Lung (tissue), 17 donors: ENCODE measurements at places on chromosomes 1 and 21. TPM values are rescaled to one million over a fixed set of nuclear protein-coding genes. Genes with fewer than 3 reads are reported as not detected.

Gene FABP3
- 7.5 TPM for total RNA-seq

Gene OR2G6
- total RNA-seq, result not detected

Gene BSND
- not detected for total RNA-seq

Gene PGLYRP4
- 1.0 TPM for total RNA-seq

Gene CNR2
- 0.46 TPM for total RNA-seq

Gene IFNLR1
- total RNA-seq, result 2.4 TPM

Gene MUL1
- 32.6 TPM for total RNA-seq

Gene S100A4
- total RNA-seq, result 665 TPM

Gene TEDDM1
- total RNA-seq, result not detected

- DNase-seq, result no peak
Measured at GRCh38 chr21:41750051-41750450, 16.8 kb downstream of the RIPK4 start.

DNA sequence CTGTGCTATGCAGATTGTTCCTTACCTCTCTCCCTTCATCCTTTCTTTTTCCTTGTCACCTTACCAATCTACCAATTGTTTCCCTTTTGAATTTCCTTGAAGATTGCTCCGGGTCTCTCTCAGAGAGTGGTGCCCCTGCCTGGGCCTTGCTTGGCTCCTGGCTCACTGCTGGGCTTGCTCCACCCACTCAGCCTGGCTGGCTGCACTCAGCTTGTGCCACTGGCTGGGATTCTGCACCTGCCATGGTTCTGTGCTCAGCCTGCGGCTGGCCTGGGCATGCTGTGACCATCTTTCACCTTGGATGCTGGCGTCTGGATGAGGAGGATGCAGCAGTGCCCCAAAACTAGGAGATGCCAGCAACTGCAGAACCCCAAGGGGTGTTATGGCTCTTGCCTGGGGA is 463.9 kb upstream of the CXADR start:
- DNase-seq, result no peak

- DNase-seq, result no peak
Measured at GRCh38 chr1:45411510-45411899, 71.3 kb upstream of the MUTYH start.

GRCh38 chr1:173413271-173413707 is 63.8 kb upstream of the PRDX6 start:
- peak; percentile 11 for DNase-seq

DNA sequence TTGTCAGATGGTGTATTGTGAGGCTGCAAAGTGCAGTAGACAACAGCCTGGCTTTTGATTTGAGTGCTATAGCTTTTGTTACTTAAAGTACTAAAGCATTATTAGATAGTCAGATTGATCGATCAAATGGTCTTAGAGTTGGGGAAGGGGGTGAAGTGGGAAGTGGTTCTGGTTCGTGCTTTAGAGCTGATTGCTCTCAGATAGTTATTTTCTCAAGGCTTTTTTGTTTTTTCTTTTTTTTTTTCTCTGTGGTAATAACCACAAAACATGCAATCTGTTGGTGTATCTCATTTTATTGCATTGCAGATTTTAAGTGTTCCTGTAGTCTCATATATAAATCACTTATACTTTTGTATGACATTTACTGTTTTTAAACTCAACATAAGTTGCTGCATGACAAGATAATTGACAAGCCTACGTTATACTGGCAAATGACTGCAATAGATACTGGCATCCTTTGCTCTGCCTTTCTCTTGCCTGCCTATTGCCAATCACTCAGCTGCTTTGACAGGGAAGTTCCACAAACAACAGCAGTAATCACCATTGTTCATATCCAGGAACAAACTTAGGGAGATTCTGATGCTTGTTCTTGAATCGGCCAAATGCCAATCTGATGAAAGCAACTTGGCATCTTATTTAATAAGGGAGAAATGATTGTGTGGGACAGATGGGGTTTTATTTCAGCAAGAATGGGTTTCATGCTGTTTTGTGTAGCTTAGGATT is 125.0 kb upstream of the B3GALT2 start:
- no peak for DNase-seq

GRCh38 chr1:96411006-96411405 is 310.6 kb upstream of the PTBP2 start:
- no peak for DNase-seq

DNA sequence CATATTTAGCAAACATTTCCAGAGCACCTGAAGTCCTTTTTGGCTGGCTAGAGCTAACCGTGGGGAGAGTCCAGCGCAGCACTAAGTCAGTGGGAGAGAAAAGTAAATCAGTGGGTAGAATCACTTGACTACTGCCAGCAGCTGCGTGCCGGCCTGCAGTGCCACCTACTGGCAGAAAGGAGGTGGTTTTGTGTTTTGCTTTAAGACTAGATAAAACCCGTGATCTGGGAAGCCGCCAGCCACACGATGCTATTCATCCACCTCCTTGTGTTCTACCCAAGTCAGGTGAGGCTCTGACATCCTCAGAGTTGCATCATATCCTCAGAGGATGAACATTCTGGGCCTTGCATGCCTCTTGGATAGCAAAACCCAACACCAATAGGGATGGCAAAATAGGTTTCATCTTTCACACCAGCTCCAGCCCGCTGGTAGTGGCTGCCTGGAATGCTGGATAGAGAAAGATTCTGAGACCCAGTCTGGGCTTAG is 14.1 kb upstream of the HEYL start:
- DNase-seq, result peak; percentile 79

DNA sequence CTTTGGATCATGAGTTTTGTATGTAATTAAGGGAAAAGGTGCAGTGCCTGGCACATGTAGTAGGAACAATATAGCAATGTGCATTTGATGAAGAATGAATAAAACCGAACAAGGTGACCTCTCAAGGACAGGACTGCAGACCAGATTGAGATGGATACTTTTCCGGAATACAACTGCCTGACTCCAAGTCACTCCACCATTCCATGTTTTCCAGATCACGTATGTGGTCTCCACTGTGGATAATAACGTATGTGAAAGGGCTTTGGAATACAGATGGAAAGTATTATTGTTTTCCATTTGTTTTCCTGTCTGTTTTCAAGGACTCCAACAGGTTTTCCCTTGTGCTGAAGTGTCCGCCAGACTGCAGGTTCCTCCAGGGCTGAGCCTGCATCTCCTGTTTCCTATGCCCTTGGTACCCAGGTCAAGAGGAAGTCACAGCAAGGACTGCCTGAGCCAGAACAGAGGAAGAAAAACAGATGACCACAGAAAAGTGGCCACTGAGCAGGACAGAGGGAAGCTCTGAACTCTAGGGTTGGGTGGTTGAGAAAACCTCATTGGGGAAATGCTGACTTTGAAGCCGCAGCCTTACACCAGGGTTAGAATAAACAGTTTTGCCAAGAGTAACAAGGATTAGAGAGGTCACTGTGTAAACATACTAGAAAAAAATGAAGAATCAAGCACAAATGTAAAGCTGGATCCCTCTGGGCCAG is 4.0 kb downstream of the CFAP45 start:
- DNase-seq, result peak; percentile 53

DNA sequence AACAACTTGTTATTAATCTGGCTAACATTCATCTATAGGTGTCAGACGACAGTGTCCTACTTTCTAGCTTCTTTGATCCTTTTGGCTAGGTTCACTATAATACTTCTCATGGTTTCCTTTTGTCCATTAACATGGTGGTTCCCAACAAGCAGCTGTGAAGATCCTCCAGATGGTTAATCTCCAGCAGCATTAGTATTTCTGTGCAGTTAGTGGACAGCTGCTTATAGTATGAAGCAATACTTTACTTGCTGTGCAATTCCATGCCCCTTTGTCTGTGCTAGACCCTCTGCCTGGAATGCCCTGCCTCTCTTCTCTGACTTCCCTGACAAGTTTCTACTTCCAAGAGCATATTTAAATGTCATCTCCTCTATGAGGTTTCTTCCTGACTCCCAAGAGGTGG is 41.7 kb upstream of the ARHGAP29 start:
- peak; percentile 56 for DNase-seq

DNA sequence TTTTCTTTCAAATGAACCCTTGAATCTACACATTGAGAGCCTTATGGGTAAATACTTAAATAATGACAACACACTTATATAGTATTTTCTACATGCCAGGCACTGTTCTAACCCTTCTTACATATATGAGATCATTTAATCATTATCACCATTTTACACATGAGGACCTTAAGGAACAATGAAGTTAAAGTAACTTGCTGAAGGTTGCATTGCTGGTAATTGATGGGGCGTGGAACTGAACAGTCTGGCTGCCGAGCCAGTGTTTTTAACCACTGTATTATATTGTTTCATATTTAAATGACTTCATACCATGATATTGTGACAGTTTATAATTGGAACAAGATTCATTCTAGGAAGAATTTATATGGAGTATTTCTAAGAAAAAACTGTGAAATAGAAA is 111.9 kb upstream of the TENT5C start:
- DNase-seq, result no peak

GRCh38 chr1:74763807-74764206 is 30.9 kb downstream of the TYW3 start:
- no peak for DNase-seq

DNA sequence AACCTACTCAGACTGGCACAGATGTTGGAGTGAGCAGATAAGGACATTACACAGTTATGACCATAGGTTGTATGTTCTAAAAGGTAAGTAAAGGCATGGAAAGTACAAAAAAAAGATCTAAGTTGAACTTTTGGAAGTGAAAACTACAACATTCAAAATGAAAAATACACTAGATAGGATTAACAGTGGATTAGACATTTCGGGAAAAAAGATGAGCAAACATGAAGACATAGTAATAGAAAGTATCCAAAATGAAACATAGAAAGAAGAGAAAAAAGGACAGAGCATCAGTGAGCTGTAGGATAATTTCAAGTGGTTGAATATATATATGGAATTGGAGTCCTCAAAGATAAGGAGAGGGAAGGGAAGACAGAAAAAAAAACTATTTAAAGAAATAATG is 34.0 kb upstream of the CR2 start:
- no peak for DNase-seq

- DNase-seq, result no peak
Measured at GRCh38 chr1:118920124-118920717, 67.9 kb downstream of the TBX15 start.

GRCh38 chr1:223225481-223225880 is 82.4 kb upstream of the TLR5 start:
- no peak for DNase-seq

- DNase-seq, result no peak
Measured at GRCh38 chr21:42651515-42652401, 1.7 kb upstream of the PDE9A start.

DNA sequence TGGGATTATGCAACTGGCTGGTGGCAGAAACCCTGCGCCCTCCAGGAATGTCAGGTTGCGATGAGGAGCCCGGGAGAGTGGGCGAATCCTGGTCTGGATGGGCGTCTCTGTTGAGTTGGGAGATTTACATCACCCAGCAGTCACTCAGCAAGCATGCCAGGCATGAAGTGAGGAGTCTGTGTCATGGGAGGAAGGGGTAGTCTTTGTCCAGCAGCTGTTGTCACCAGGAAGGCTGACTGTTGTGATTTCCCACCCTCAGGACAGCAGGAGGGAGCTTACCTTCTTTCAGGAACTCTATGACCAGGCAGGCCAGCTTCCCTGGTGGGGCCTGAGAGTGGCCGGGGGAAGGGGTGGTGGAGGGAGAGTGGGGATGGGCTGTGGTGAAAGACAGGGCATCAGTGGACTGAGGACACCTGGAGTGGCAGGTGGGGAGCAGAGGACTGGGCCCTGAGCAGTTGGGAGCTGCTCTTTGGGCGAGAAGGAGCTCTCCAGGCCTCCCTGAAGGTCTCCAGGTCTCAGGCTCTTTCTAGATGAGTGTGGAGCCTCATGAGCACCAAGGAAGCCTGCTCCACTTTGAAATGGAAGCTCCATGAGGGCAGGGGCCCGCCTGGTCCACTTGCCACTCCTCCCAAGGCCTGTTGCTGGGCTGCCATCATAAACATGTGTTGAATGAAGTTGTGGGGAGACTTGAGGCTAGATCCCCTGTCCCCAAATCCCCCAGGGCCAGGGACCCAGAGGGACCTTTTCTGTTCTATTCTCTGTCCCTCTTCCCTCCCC is 21.3 kb upstream of the PKP1 start:
- DNase-seq, result no peak

DNA sequence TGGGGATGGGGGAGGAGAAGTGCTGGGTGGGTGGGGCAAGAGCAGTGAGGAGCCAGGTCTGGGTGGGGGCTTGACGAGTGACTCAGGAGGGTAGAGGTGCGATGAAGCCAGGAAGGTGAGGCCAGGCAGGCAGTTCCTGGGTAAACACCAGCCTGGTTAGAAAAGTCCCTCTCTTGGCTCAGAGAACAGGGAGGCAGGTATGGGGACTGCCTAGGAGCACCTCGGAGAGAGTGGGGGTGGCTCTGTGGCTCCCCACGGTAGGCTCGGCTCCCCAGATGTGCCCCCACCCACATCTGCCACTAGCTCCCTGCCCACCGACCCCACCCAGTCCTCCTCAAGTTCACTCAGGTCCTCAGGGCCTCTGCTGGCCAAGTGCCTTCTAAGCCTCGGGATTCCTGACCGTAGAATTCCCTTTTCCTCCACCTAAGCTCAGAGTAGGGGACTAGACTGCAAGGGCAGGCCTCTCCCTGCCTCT is 1.2 kb downstream of the HSPG2 start:
- no peak for DNase-seq

DNA sequence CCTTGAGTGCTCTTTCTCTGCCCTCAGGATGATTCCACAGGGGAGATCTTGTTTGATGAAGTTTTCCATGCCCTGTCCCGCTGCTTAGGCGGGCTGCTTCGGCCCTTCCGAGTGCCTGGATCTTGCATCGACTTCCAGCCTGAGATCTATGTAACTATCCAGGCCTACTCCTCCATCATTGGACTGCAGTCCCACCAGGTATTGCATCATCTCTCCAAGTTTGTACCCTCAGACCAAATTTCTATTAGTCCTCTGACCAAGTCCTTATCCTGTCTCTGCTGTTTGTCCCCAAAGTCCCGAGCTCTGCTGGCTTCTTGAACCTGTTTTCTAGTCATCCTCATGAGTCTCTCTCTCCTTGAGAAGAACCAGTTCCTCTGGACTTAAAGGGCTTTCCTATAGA is 14.7 kb downstream of the SZT2 start:
- DNase-seq, result no peak

GRCh38 chr1:11695861-11696260 is 4.4 kb downstream of the DRAXIN start:
- no peak for DNase-seq

DNA sequence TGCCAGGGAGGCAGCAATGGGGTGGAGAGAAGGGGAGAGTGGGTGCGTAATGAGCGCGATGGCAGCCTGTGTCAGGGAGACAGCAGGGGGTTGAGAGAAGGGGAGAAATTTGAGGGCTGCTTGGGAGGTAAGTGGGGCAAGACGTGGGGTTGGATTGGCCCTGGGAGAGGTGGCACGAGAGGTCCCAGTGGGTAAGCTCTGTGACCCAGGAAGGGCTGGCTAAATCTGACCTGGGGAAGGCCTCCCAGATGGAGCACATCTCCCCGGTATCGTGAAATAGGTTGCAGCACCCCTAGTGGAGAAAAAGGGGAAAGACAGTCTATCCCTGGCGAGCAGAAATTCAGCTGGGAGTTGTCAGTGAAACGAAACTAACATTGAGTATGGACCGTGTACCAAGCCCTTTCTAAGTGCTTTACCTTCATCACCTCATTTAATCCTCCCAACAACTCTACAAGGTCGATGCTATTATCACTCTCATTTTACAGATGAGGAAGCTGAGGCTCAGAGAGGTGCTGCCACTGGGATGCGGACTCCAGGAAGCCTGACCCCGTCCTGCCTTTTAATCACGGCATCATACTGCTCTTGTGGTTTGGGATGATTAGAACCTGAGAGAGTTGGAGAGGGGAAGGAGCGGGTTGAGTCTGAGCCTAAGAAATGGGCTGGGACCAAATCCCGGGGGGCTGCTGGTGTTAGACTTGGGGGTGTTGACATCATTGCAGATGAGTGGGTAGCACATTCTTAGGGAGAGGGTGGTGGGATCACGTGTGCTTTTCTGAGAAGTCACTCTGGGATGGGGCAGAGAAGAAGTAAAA is 56.6 kb upstream of the RPL11 start:
- DNase-seq, result peak; percentile 89

GRCh38 chr1:100246738-100247137 is 2.9 kb downstream of the DBT start:
- no peak for DNase-seq
